ENCODE measurements at places on chromosomes 2 and 18.

- H3K27ac ChIP-seq = peak overlapping the region; percentile 90
- H3K4me1 ChIP-seq = peaks cover 65% of the 10 kb centered on the region
- no peak for DNase-seq
Observed at GRCh38 chr2:1714291-1715064, 29.8 kb downstream of the PXDN start.

GRCh38 chr18:8800445-8800844 is 95.1 kb downstream of the MTCL1 start:
- peaks cover 23% of the 10 kb centered on the region for H3K4me1 ChIP-seq
- H3K27me3 ChIP-seq = no peaks in the 10 kb centered on the region
- H3K36me3 ChIP-seq = no peaks in the 10 kb centered on the region
- no peak overlapping the region for H3K4me3 ChIP-seq

DNA sequence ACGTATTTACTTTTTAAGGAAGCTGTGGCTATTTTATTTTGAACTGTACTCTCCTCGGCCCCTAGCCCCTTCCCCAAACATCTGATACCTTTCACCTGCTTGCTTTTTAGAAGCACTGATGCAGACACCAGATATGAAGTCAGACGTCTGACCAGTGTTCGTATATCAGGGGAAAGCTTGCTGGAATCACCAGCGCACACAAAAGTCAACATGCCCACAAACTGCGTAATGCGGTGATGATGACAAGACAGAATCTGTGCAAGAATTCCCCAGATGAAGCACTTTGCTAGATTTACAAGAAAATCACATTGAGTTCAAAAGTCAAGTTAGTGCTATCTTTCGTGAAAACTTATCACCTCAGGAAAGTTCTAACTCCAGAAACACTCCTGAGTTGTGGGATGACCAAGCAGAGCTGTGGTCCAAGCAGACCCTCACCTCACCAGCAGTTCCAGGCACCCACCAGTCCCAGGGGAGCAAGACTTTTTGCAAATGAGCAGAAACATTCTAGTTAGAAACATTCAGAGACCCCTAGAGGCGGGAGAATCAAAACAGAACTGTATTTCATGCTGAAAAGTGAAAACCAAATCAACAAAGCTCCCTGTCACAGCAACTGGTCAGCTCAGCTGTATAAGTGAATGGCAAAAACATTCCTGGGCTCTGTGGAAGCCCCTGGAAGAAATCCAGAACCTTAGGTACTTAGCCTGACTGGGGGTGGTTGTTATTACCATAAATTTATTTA is 55.7 kb downstream of the INO80C start:
- no peak for DNase-seq
- peaks cover 12% of the 10 kb centered on the region for H3K27me3 ChIP-seq
- peaks cover 20% of the 10 kb centered on the region for H3K36me3 ChIP-seq
- no peak overlapping the region for H3K4me3 ChIP-seq
- peak overlapping the region; percentile 42 for H3K27ac ChIP-seq

DNA sequence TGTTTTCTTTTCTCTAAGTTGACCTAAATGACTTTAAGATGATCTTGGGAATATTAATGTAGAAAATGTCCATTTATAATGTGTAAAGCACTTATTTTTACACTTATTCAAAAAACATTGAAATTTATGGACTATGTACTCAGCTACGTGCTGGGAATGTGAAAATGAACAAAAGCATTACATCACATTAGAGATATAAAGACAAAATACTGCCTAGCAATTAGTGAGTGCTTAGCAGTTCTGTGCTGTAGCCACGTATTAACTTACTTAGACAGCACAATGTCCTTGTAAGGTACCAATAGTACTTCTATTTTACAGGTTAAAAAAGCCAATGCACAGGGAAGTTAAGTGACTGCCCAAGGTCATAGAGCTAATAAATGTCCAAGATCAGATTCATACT is 103.8 kb upstream of the TTN start:
- H3K27me3 ChIP-seq = no peaks in the 10 kb centered on the region
- H3K4me3 ChIP-seq = no peak overlapping the region
- no peak for DNase-seq
- no peak overlapping the region for H3K27ac ChIP-seq
- H3K4me1 ChIP-seq = no peaks in the 10 kb centered on the region

DNA sequence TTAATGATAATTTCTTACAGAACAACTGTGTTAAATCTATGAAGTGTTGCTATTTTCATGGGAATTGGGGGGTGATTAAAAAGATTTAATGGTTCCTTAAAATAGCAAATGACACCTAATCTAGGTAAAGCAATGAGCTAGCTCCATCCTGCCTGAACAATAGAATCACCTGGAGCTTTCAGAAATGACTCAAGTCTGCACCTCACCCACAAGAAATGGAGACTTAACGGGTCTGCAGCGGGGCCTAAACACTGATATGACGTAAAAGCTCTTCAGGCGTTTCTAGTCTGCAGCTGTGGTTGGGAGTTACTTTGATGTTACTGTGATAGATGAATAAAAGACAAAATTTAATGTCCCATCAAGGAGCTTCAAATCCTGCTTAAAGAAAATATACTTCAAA is 328.2 kb downstream of the RND3 start:
- peaks cover 13% of the 10 kb centered on the region for H3K4me1 ChIP-seq
- DNase-seq = no peak
- no peak overlapping the region for H3K4me3 ChIP-seq
- H3K27me3 ChIP-seq = no peaks in the 10 kb centered on the region
- no peaks in the 10 kb centered on the region for H3K36me3 ChIP-seq

All from endothelial cell (in vitro differentiated cells).